Stimulated activated CD4-positive, alpha-beta T cell treated with anti-CD3 and anti-CD28 coated beads, Interleukin-1b, Interleukin-23, amount 100 ng/mL, for 1 hour (primary cell): ENCODE measurements at places on chromosomes 6 and 20.

DNA sequence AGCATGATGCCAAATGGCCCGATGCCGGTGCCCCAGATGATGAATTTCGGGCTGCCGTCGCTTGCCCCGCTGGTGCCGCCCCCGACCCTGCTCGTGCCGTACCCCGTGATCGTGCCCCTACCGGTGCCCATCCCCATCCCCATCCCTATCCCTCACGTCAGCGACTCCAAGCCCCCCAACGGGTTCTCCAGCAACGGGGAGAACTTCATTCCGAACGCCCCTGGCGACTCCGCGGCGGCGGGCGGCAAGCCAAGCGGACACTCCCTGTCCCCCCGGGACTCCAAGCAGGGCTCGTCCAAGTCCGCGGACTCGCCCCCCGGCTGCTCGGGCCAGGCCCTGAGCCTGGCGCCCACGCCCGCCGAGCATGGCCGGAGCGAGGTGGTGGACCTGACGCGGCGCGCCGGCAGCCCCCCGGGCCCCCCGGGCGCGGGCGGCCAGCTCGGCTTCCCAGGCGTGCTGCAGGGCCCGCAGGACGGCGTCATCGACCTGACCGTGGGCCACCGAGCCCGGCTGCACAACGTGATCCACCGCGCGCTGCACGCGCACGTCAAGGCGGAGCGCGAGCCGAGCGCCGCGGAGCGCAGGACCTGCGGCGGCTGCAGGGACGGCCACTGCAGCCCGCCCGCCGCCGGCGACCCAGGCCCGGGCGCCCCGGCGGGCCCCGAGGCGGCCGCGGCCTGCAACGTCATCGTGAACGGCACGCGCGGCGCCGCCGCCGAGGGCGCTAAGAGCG is 144.6 kb downstream of the SOBP start:
- DNase-seq, result no peak

GRCh38 chr6:106397431-106397830 is 36.9 kb downstream of the CRYBG1 start:
- DNase-seq, result no peak

DNA sequence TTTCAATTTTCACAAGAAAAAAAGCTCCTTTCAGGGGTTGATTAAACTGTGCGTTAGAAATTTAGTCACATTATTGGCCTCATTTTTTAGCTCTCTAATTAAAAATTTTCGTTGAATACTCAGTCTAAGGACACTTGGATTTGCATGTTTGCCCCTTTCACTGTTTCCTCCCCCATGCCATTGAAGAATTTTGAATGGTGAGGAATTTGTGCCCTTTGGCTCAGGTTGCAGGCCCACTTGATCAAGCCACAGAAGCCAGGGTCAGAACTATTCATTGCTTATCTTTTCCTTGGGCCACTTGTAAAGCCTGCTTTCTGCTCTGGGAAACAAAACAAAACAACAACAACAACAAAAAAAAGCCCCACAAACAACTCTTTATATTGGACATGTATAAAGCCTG is 12.2 kb downstream of the LIN28B start:
- DNase-seq, result no peak

DNA sequence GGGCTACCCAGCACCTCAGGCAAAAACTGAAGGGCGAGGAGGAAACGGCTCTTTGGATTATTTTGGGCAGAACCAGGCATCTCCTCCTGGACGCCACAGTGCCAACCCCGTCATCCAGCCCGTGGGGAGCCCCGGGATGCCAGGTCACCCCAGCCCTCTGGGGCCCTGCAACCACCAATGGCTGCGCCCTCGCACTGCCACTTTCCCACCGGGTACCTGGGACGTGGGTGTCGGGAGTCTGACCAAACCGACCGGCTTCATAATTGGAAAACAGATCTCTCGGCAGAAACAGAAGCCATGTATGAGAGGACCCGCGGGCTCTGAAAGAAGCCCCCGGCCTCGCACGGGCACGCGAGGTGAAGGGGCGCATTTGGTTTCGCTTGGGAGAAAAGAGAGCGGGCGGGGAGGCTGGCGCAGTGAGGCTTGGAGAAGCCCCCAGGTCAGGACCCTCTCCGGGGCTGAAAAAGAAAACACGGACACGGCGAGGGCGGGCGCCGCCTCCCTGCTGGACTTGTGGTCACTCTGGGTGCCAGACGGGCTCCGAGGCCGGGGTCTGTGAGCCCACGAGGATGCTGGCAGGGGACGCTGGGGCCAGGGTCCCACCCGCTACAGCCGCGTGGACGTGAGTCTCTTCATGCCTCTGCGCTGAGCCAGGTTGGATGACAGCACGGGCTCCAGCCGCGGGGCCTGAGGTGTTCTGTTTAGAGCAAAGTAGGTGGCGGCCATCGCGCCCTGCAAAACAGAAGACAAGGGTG is 29.6 kb upstream of the MPC1 start:
- no peak for DNase-seq

- no peak for DNase-seq
Measured at GRCh38 chr20:46423342-46423741, 16.9 kb upstream of the ELMO2 start.

DNA sequence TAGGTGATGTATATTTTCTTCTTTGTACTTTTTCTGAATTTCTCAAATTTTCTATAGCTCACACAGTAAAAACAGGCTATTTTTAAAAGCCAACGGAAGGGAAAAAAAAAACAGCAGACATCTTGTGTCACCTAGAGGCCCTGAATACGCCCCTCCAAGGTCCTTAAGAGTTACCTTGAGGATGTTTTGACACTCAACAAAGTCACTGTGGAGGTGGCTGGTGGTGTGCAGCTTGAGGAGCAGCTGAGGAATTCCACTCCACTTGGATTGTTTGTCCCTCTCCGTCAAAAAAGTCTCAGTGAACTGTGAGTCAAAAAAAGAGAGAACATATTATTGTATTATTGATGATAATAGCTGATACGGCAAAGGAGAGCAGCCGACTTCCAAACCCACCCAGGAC is 14.7 kb downstream of the TRPC4AP start:
- no peak for DNase-seq

- DNase-seq, result no peak
Measured at GRCh38 chr20:5362771-5363170, 46.0 kb upstream of the PROKR2 start.

- no peak for DNase-seq
Measured at GRCh38 chr20:25071734-25072133, 10.2 kb downstream of the VSX1 start.

- DNase-seq, result no peak
Measured at GRCh38 chr6:169930799-169931198, 179.4 kb downstream of the ERMARD start.

DNA sequence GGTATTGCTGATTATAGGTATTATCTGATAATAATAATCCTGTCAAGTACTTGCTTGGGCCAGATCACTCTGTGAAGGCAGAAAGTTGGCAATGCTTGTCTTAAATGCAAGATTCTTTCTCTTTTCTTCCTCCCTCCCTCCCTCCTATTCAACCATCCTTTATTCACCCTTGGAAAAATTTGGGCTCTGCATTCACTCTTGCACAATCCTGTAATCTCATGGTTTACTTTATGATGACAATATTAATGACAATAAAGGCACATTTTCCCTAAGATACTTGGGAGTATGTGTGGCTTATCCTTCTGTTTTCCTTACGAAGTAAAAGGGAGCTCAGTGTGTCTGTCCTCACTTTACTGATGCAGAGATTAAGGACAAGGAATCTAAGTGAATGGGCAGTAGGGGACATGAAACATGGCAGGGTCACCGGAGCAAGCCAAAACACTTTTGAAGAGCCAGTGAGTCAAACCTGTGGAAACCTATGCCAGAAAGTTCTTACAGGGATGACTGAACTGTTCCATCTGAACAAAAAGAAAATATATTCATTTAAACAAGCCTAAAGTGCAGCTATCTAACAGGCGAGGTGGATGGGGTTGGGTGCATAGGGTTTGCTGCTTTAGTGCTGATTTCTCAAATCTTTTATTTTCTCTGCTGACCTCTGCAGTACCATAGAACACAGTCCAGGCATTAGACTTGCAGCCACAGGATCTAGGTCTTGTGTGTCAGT is 14.6 kb upstream of the RIPOR2 start:
- no peak for DNase-seq

DNA sequence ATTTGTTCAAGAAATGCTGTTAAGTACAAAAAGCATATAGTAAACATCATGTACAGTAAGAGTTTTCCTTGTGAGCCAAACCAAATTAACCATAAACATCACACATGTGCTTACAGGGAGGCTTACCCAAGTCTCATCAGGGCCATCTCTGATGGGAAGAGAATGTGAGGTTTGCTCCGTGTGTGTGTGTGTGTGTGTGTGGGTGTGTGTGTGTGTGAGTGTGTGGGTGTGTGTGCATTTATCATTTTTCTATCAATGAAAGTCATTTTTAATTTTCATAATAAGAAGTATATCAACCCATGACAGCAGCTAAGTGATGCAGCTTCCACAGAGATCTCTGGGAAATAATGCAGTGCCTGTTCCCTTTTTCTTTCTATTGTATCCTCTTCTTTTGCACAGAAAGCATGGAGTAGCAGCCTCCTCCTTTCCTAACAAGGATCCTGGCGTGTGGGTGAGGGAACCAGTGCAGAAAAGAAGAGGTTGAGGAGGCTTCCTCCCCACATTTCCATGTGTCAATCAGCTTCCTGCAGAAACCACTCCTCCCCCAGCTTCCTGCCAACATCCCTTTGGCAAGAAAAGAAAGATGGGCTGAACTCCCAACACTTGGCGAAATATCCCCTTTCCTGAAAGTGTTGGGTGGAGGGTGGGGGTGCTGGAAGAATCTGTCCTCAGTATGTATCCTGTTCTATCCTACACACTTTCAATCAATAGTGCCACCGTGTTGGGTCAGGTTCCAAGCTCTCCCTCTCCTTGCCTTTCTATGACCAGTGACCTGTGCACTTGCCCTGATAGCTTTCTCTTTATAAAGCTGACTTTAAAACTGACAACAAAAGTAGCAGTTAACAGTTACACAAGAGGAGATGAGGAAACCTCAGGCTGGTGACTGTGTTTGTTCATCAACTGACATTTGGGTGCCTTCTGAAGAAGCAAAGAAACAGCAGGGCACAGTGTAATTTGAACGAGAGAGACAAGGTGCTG is 251.8 kb upstream of the CITED2 start:
- no peak for DNase-seq

DNA sequence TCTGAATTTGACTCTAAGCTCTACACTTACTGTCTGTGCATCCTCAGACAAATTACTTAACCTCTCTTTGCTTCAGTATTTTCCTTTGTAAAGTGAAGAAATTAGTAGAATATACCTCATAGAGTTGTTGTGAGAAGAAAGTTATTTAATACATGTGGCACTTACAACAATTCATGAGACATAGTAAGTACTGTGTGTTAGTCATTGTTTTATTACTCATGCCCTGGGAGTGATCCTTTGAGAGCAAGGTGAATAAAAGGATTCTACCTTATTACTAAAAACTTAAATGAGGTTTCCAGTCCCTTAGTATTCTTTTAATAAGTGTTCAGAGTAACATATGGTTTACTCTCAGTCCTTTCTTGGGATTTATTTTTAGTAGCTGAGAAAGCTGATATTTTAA is 233.6 kb upstream of the MAP3K7 start:
- DNase-seq, result no peak

GRCh38 chr6:75524322-75524972 is 30.8 kb upstream of the FILIP1 start:
- no peak for DNase-seq

DNA sequence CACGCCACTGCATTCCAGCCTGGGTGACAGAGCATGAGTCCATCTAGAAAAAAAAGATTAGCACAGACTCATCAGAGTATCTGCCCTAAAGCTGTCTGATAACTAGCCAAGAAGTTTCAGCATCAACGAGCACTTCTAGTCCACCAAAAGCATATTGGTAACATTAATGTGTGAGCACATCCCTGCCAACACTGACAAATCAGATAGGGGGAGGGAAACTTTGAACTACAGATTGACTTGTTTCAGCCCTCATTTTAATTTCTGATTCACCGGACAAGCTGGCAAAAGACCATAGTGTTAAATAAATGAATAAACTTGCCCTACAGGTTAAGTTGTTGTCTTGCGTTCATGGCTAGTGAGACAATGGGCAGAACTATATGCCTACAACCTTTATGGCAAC is 7.7 kb upstream of the SEC63 start:
- no peak for DNase-seq

GRCh38 chr20:11982289-11982954 is 64.7 kb downstream of the BTBD3 start:
- DNase-seq, result no peak

GRCh38 chr6:81396916-81397315 is 355.6 kb downstream of the TENT5A start:
- DNase-seq, result no peak

DNA sequence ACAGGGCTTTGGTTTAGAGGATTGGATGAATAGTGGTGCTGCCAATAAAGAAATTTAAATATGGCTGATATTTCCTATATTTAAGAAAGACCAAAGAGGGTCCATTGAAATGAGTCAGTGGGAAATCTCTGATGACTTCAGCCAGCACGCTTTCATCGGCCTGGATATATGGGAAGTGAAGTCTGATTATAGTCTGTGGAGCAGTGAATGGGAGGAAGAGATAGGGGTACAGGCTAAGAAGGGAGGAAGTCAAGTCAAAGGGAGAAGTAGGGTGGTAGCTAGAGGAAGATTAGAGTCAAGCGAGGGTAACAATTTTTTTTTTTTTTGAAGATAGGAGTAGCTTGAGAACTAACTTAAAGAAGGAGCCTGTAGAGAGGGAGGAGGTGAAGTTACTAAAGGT is 22.7 kb downstream of the SLC16A10 start:
- no peak for DNase-seq

GRCh38 chr6:87182940-87183339 is 27.6 kb downstream of the ZNF292 start:
- DNase-seq, result no peak

- no peak for DNase-seq
Measured at GRCh38 chr6:78580923-78581322, 286.4 kb upstream of the IRAK1BP1 start.

DNA sequence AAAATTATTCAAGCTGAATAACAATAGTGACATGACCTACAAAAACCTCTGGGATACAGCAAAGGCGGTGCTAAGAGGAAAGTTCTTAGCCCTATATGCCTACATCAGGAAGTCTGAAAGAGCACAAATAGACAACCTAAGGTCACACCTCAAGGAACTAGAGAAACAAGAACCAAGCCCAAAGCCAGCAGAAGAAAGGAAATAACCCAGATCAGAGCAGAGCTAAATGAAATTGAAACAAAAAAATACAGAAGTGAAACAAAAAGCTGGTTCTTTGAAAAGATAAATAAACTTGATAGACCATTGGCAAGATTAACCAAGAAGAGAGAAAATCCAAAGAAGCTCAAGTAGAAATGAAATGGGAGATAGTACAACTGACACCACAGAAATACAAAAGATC is 47.6 kb upstream of the NOTCH4 start:
- no peak for DNase-seq

GRCh38 chr6:88143421-88144157 is 22.6 kb downstream of the CNR1 start:
- DNase-seq, result no peak

DNA sequence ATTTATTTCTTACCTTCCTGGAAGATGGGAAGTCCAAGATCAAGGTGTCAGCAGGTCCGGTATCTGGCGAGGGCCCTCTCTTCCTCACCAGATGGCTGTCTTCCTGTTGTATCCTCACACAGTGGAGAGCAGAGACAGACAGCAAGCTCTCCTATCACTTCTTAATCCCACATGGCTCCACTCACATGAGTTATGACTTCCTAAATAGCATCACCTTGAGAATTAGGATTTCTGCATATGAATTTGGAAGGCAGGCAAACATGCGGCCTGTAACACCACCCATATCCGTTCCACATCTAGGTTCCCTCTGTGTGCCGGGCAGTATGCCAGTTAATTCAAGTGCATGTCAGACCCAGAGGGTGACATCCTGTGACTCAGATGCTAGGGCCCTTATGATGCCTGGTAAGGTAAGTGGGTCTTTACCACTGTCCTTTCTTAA is 2.1 kb downstream of the RAET1E start:
- DNase-seq, result no peak
